ENCODE measurements at places on chromosomes 11 and 22. TPM values are rescaled to one million over a fixed set of nuclear protein-coding genes. Genes with fewer than 3 reads are reported as not detected.

DNA sequence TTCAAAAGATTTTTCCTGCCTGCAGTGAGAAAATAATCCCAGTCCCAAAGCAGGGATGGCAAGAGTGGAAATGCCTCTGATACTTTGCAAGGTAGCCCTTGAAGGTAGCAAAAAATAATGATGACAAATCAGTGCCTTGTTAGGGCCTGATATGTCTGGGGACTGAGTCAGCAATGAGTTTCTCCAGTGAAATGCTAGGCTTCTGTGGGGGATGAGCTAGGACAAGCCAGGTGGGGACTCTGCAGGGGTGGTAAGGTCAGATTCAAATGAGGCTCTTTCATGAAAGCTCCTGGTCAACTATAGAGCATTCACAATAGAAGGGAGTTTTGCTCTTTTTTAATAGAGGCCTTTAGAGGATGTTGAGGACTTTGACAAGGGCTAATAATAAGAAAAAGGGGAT is 77.7 kb downstream of the ME3 start:
- DNase-seq: no peak

Gene CCDC73
- 0.07 TPM for total RNA-seq

- DNase-seq: no peak
Measured at GRCh38 chr22:50199829-50200460, 866 bp upstream of the SELENOO start.

Gene FAM180B
- total RNA-seq: not detected
